Choroid plexus epithelial cell (primary cell): ENCODE measurements at places on chromosomes 5 and 9.

- peak; percentile 91 for DNase-seq
Measured at GRCh38 chr9:22307013-22307711, 139.5 kb upstream of the DMRTA1 start.

GRCh38 chr5:17304282-17304681, 86.9 kb downstream of the BASP1 start:
- DNase-seq: peak; percentile 70

GRCh38 chr9:89513837-89514236, 15.9 kb upstream of the SEMA4D start:
- DNase-seq: no peak

GRCh38 chr9:77488439-77489126, 159.5 kb downstream of the GNA14 start:
- DNase-seq: peak; percentile 61

DNA sequence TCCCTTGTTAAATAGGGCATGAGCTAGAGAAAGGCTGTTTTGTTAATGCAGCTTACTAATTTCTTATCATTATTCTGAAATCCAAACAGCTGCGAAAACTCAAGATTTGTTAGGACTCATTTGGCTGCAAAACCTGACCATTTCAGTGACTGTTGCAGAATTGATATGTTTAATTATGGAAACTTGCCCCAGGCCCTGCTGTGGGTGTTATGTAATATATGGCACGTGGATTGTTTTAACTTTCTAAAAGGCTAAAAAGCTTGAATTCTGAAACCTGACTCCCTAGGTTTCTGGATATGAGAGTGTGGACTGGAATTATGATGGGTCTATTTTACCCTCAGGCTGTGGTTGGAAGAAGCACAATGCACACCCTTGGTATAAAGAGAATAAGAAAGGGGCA, 4.4 kb downstream of the IL9 start:
- peak; percentile 28 for DNase-seq

GRCh38 chr5:17441351-17441750, 56.7 kb upstream of the TAF11L2 start:
- peak; percentile 92 for DNase-seq

DNA sequence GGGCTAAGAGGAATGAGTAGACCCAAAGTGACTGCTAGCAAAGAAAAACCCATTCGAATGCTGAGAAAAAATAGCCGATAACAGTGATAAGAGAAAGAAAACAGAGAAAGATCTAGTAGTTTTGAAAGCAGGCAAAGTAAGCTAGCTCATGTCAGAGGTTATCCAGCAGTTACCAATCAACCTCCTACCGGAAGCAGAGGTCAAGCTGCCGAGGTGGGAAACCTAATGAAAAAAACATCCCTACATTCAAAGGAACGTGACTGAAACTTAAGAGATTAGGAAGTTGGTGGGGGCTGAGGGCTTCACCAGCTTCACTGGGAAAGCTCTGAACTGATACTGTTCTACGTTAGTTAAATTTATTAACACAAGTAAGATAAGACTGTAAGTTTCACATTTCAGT, 32.6 kb downstream of the SSBP2 start:
- DNase-seq: peak; percentile 21

GRCh38 chr5:135560858-135561257, 17.9 kb downstream of the CXCL14 start:
- peak; percentile 86 for DNase-seq

DNA sequence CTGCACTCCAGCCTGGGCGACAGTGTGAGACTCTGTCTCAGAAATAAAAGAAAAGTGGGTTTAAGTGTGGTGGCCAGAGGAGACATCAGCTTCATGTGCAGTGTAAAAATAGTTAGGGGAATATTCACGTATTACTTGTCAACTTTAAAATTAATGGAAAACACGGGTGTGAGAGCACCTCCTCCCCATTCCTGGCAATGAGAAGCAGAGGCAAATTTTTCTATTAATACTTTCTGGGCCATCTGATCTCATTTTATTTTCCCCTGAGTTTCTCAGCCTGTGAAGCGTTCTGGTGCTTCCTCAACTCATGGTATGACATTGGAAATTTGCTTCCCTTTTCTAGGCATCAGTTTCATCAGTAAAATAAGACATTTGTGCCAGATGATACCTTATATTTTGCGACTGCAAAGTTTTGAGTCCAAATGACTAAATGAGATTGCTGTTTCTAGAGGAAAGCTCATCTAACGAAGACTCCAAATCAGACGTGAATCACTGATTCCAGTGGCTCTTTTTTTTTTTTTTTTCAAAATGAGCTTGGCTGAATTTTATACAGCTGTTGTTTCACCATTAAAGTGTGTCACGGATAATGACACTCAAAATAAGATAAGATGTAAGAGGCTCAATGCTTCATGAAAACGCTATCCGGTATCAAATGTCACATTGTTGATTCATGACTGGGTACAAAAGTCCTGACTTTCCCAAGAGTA, 104.6 kb downstream of the MSX2 start:
- no peak for DNase-seq

- DNase-seq: peak; percentile 32
Measured at GRCh38 chr5:53364061-53364460, 116.4 kb upstream of the FST start.

- DNase-seq: no peak
Measured at GRCh38 chr5:154444556-154445421, 1.0 kb upstream of the SAP30L start.

DNA sequence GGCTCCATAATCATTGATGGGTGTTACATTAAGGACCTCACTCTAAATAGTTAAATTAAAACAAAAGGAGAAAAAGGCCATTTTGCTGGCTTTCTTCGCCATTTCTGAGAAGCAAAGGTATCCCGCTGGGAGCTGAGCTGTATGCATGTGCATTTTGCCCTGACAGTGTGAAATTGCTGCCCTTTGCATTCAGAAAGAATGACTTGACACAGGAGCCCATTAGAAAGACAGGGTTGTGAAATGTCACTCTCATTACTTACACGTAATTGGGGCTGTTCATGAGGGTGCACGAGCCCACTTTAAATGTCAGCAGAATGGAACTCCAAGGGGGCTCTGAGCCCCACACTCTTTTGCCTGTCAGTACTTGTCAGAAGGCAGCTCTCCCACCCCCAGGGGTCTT, 85.0 kb downstream of the SEMA4D start:
- peak; percentile 81 for DNase-seq

DNA sequence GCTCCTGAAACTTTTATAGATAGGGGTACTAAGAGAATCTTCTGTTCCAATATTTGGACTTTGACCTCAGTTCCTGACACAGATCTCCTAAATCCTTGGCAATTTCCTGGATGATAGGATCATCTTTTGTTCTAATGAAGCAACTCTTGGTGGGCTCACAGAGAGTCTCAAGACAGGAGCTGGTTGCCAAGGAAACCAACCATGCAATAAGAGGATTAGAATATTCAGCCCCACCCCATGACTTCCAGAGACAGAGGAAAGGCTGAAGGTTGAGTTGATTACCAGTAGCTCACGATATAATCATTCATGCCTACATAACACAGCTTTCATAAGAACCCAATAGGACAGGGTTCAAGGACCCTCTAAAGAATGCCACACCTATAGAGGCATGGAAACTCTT, 2050.2 kb upstream of the CDH6 start:
- no peak for DNase-seq

- DNase-seq: peak; percentile 94
Measured at GRCh38 chr9:110742741-110743371, 74.3 kb downstream of the MUSK start.

DNA sequence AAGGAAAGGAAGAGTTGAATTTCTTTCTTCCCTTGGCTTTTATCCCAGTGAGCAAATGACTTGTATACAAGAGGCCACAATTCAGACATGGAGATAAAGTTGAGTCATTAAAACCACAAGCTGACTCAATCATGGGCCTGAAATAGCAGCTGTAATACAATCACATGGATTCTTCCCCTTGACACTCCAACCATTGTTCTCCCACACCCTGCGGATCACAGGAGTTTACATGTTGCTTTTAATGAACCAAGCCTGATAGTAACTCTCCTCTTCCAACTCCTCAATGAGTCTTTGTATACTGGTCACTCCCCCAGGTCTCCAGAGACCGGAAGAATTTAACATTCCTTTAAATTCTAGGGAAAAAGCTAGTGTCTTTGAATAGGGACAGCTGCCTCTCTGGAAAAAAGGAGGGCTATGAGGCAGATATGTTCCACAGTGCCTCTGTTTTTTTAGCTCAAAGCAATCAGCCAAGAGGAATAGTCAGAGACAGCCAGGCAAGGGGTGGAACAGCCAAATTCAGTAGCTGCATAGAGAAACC, 32.4 kb downstream of the PCDHGC5 start:
- DNase-seq: peak; percentile 98

- no peak for DNase-seq
Measured at GRCh38 chr5:141989720-141990119, 20.8 kb downstream of the RNF14 start.

DNA sequence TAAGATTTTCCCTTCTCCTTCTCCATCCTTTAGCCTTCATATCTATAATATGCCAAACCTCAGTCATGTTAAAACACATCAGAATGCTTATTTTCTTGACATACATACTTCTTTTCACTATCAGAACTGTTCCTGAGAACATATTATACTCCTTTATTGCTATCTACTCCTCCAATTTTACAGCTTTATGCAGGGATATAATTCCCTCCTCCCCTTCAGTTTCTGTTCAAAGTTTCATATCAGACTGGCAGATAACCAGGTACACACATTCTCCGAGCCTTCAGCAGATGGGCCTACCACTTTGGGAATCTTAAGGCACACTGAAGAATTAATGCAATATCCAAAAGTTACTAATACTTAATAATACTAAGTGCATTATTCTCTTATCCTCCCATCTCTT, 29.1 kb downstream of the FAM169A start:
- DNase-seq: no peak

GRCh38 chr5:136080483-136081216, 51.9 kb downstream of the TGFBI start:
- peak; percentile 92 for DNase-seq

- no peak for DNase-seq
Measured at GRCh38 chr5:45796959-45797553, 100.9 kb upstream of the HCN1 start.

DNA sequence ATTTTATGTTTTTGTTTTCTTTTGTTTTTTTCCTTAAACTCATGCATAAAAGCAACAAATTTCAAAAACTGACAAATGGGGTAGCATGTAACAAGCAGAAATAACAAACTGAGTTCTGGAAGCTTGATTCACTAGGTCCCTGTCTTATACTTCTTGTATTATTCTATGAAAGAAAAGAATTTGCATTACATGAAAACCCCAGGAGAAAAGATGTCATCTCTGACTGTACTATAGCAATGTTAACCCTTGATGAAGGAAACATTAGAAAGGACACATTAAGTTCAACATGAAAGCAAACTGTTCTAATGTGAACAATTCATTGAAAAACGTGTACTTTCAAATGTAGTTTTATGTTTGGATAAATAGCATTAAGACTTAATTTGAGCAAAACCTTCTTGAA, 9.2 kb downstream of the RAB14 start:
- no peak for DNase-seq

DNA sequence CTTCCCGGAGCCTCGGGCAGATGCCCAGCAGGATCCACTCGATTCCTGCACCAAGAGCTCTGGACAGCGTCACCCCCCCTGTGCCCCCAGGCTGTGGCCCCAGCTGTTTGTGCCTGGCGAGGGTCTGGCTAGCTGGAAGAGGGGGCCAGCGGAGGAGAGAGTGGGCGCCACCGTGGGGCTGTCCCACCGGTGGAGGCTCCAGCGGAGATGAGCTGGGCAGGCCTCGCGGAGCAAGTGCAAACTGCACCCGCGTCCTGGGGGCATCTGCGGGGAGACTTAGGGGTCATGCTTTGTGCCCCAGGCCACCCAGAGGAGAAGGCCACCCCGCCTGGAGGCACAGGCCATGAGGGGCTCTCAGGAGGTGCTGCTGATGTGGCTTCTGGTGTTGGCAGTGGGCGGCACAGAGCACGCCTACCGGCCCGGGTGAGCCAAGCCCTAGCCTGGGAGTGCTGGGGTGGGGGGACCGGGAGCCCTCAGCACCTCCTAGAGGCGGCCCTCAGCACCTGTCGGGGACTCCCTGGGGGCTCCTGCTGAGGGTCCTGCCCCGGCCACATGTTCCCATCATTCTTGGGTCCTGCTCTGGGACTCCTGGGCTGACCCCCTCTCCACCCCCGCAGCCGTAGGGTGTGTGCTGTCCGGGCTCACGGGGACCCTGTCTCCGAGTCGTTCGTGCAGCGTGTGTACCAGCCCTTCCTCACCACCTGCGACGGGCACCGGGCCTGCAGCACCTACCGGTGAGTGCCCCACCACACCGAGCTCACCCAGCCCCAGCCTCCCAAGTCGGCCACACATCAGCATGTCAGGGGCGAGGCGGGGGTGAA, 5.4 kb downstream of the EGFL7 start:
- no peak for DNase-seq

- no peak for DNase-seq
Measured at GRCh38 chr5:51997949-51998348, 614.7 kb downstream of the ISL1 start.

- no peak for DNase-seq
Measured at GRCh38 chr9:131126059-131126426, 657 bp downstream of the NUP214 start.

- DNase-seq: no peak
Measured at GRCh38 chr5:108617467-108618435, 129.9 kb upstream of the FER start.

DNA sequence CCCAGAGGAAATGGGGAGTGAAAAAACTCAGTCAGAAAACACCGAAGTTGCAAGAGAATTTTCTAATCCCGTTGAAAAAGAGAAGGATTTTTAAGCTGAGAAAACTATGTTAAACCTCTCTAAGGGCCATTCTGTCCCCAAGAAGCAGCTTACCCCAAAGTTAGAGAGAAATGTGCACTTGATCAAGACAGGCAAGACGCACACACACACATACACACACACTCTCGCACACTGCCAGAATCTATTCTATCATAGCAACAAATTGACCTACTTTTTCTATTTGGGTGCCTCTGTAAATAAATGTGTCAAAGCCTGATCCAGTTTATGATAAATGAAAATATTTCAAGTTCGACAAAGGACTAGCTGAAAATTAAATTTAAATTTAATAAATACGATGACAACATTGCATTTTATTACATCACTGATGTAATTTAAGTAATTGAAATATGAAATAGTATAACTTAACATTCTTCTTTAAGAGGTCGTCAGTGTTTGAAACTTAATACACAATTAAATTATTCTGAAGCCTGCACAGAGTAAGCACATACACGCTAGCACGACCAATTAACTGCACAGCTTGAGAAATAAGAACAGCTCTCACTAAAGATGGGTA, 5.9 kb downstream of the NFIL3 start:
- DNase-seq: no peak

GRCh38 chr9:97501177-97501971, at the start of gene TMOD1:
Gene TMOD1, plus strand, starts transcription at chr9:97501666. Its CDS starts 22,523 bp downstream, at chr9:97524189.
- DNase-seq: no peak

GRCh38 chr5:150663936-150664335, 2.9 kb downstream of the MYOZ3 start:
- DNase-seq: no peak

GRCh38 chr5:108649646-108650045, 98.1 kb upstream of the FER start:
- DNase-seq: no peak
